Stimulated activated CD4-positive, alpha-beta T cell treated with anti-CD3 and anti-CD28 coated beads, Interleukin-1b, Interleukin-23, amount 100 ng/mL, for 1 hour (primary cell): ENCODE measurements at places on chromosomes 1 and 21.

- DNase-seq = no peak
These were observed 1.7 kb downstream of the FMN2 start for GRCh38 chr1:240093120-240093961.

DNA sequence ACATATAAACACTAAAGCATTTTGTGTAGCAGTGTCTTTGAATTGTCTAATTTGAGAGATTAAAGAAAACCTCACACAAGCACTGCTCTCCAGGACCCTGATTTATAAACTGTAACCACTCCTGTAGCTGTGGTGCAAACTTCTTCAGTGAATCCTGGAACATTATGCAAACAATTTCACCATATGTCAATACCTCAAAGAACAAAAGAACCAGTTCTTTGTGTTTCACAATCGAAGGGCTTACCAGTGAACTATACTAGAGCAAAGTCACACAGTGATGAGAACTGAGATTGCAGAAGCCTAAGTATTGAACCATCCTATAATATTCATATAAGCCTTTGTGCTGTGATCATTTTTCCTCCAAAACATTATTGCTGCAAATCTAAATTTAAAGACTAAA, 21.5 kb downstream of the DPH5 start:
- DNase-seq = no peak

DNA sequence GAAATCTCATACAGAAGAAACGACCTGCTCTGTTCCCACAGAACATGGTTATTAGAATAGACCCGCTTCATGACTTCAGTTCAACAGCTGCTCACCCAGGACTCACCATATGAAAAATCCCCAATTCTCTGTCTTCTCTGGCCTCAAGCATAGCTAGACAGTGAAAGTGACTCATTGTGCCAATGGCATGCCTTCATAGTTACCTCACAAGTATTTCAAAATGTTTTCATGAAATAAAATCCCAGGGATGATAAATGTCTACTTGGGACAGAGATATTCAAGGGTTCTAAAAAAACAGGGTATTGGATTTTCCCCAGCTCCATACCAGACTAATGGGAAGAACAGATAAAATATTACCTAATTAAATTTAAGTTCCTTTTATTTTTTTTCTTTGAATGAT, 82.3 kb downstream of the NOTCH2 start:
- no peak for DNase-seq

DNA sequence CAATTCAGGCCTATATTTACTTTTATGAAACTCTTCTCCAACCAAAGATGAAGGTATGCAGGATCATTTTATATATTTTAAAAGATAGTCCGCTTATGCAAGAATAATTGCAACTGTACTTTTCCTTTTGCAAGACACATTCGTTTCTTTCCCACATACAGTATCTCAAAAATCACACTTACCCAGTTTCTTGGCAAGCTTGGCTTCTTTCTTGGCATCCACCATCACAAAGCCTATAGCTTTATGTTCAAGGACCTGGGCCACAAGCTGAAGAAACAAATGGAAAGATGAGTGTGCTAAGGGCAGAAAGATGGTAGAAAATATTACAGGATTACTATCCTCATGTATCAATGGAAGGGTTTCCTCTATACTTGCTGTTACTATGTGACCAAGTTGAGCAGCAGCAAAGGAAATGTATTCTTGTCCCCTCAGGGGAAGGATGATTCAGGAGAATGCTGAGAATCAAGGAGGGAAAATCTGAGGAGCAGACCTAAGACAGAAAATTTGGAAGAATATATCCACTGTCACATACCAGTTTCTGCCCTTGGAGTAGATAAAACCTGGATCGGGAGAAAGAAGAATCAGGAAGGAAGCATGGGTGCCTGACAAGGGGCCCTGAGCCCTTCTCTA, 23.8 kb downstream of the CASQ2 start:
- no peak for DNase-seq

DNA sequence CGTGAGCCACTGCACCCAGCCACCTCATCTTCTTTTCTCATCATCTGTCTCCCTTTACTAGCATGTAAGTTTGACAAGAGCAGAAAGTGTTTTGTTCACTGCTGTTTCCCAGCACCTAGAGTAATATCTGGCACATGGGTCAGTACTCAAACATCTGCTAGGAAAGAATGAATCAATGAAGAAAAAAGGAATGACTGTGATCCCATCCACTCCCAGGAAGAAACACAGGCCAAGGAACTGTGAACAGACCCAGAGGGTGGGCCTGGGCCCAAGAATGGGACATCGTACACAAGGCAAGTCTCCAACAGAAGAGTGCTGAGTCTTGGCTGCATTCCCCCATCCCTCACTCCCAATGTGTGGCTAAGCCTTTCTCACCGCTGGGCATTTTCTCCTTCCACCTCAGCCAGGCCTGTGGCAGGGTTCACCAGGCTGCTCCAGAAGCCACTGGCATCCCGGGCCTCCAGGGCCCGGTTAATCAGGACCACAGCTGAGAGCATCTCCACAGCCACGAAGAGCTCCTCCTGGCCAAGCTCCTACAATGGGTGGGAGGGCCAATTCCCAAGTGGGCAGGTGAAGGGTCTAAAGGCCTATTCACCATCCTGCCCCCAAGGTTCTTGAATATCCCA, 18.4 kb downstream of the IQGAP3 start:
- DNase-seq = no peak

DNA sequence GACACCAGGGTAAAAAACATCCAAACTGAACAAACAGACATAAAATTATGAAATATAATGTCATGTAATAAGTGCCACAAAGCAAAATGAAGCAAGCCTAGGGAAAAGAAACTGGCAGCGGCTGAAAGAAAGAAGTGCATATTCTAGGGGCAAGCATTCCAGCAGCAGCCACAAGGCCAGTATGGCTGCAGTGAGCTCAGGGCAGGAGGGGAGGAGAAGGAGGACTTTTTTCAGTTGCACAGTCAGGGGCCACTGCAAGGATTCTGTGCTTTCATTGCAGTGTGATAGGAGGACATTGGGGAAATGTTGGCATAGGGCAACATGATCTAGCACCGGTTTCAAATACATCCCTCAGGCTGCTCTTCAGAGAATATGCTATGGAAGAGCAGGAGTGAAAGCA, 263.8 kb downstream of the NEGR1 start:
- DNase-seq = no peak

DNA sequence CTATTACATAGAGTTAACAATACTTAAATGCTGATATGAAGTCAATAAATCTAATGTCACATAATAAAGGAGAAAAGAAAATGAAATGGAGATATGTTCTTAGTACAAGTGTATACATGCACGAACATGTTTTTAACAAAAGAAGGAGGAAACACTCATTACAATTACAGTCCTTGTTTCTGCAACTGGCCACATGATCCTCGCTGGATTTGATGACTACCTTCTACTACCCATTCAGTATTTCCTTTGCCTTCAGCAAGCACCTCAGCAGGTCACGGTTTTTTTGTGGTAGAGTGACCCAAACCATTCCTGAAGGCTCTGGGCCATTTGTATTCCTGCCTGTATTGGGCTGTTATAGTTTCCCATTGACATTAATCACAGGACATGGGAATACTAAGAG, 172.8 kb upstream of the CXADR start:
- no peak for DNase-seq

- no peak for DNase-seq
These were observed 37.1 kb downstream of the OSBPL9 start for GRCh38 chr1:51654000-51654399.

- no peak for DNase-seq
These were observed 309.0 kb downstream of the PTGER3 start for GRCh38 chr1:70738624-70739023.

GRCh38 chr1:58432851-58433668, 113.5 kb downstream of the OMA1 start:
- DNase-seq = no peak

DNA sequence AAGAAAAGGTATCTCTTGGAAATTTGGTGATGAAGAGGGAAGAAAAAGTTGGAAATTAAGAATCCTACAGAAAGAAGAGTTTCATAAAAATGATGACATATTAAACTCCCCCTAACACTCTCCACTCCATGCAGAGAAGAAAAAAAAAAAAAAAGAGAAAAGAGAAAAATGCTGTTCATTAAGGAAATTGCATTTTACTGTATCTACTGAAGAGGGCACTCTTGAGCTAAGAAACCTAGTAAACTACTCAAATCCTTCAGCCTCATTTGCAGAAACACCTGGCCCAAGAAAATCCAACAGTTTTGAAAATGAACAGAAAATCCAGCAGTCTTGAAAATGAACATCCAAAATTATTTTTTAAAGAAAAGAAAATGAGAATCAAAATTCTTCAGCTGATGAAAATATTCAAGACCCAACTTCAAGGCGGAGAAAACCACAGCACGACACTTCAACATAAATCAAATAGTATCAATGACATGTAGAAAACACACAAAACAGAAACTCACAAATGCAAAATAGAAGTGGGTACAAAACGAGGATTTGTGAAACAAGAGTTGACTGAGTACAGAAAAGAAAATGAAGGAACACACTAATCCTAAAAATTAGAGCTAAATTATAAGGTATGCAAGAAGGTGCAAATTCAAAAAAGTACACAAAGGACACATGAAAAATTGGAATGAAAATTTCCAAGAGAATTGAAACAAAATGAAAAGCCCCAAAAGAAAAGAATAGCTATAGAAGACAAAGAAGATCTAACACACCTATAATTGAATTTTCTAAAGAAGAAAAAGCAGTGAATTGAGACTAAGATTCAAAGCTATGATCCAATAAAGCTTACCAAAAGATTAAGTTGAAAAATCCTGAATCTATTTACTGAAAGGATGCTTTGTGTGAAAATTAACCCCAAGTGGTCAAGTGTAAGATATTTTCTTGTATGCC, 73.2 kb upstream of the DNAJC6 start:
- no peak for DNase-seq

DNA sequence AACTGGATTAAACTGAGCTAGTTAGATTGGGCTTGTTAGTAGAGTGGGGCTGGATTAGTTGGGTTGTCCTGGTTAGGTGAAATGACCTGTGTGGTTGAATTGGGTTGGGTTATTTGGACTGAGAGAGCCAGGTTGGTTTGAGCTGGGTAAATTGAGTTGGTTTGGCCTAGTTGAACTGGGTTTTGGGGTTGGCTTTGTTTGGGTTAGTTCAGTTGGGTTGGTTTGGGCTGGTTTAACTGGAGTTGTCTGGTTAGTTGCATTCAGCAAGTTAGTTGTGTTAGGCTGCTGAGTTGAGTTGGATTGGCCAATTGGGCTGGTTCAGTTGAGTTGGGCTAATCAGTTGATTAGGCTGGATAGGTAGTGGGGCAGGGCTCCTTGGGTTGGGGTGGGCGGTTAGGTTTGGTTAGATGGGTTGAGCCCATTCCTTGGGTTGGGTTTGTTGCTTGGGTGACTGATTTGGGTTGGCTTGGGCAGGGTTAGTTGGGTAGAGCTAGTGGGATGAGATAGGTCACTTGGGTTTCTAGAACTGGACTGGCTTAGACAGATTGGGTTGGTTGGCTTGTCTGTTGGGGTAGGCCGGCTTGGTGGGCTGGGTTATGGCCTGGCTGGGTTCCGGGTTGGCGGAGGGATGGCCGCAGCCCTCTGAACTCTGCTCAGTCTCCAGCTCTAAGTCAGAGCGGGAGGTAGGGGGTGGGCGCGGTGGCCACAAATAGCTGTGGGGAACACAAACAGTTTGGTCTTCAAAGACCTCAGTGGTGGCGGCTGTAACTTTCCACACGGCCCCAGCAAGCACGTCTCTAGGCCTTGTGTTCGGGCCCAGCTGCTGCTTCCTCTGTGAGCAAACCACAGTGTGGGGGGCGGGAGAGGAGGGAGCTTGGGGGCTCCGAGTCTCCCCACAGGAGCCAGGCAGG, 67.2 kb upstream of the RUNX3 start:
- no peak for DNase-seq

GRCh38 chr1:222680080-222680479, 32.2 kb downstream of the AIDA start:
- DNase-seq = no peak

DNA sequence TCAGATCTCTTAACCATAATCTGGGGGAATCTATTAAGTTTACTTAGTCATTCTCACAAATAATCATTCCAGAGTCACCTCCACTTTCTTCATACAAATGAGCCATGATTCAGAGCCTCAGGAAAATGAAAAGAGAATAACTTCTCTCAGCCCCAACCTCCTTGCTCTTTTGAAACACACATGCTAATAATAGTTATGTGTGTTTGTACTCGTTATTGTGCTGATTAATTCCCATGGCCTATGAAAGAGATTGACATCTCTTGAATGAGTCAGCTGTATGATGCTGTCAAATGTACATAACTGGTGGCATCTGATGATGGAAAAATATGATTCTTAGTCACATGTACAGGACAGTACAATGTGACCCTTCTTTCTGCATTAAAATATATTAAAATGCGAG, 41.5 kb downstream of the DTL start:
- DNase-seq = no peak

GRCh38 chr1:6634371-6635052, 9.8 kb downstream of the THAP3 start:
- DNase-seq = no peak

GRCh38 chr21:43864962-43865539, at the start of gene AGPAT3:
AGPAT3 (plus strand) TSS chr21:43865223; CDS start chr21:43959682, 94,459 bp downstream.
- DNase-seq = peak; percentile 22
